Activated CD4-positive, alpha-beta memory T cell treated with anti-CD3 and anti-CD28 coated beads for 36 hours (primary cell): ENCODE measurements at places on chromosomes 11 and 22. TPM values are rescaled to one million over a fixed set of nuclear protein-coding genes. Genes with fewer than 3 reads are reported as not detected.

Gene AQP11
- total RNA-seq: 0.34 TPM

Gene NLRX1
- 18.7 TPM for total RNA-seq

Gene TRIM49
- total RNA-seq: not detected

Gene WBP2NL
- total RNA-seq: 0.82 TPM

Gene MS4A3
- not detected for total RNA-seq

Gene C1QTNF5
- not detected for total RNA-seq

Gene RHOD
- 0.57 TPM for total RNA-seq

Gene C1QTNF6
- 13.0 TPM for total RNA-seq

Gene LRFN4
- 24.6 TPM for total RNA-seq

Gene SAA2
- total RNA-seq: not detected

Gene APOC3
- not detected for total RNA-seq

Gene SLC37A2
- total RNA-seq: 0.93 TPM

Gene MS4A7
- total RNA-seq: not detected

Gene SYT12
- not detected for total RNA-seq

Gene PLA2G3
- not detected for total RNA-seq

Gene IL17REL
- total RNA-seq: 1.1 TPM

Gene NLRP6
- 1.2 TPM for total RNA-seq

Gene PRRG4
- 0.43 TPM for total RNA-seq

Gene NXPE2
- total RNA-seq: not detected

Gene TSPO
- 131 TPM for total RNA-seq

Gene SEPTIN3
- 2.2 TPM for total RNA-seq

Gene CSTF3
- total RNA-seq: 33.7 TPM

Gene HBE1
- total RNA-seq: not detected

Gene TRPM5
- total RNA-seq: not detected

Gene LGALS12
- not detected for total RNA-seq

Gene PLEKHB1
- 16.0 TPM for total RNA-seq

Gene APLNR
- total RNA-seq: not detected

Gene TEX54
- not detected for total RNA-seq
